ENCODE measurements at places on chromosomes 6 and 20.

DNA sequence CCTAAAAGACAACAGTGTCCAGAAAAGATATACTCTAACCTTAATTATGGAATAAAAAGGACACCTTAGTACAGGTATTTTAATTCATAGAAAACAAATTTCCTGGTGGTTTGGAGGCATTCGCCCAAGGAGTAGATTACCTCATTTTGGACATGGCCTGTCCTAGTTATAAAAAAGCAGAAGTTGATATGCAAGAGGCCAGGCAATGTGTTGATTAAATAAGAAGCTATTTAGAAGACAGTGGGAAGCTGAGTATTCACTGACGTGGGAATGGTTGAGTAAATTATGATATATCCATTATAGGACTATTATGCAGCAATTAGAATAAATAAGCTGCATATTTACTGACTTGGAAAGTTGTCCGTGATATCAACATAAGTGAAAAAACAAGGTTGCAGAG, 314.9 kb downstream of the ALDH8A1 start:
- no peak for DNase-seq

- DNase-seq, result no peak
Observed at GRCh38 chr6:146029573-146030184, 817 bp downstream of the GRM1 start.

GRCh38 chr6:39543095-39543494, 182.1 kb downstream of the KIF6 start:
- no peak for DNase-seq

- DNase-seq, result no peak
Observed at GRCh38 chr6:33404884-33405283, 5.9 kb upstream of the PHF1 start.

GRCh38 chr6:160035693-160036330, 66.9 kb downstream of the IGF2R start:
- DNase-seq, result no peak

DNA sequence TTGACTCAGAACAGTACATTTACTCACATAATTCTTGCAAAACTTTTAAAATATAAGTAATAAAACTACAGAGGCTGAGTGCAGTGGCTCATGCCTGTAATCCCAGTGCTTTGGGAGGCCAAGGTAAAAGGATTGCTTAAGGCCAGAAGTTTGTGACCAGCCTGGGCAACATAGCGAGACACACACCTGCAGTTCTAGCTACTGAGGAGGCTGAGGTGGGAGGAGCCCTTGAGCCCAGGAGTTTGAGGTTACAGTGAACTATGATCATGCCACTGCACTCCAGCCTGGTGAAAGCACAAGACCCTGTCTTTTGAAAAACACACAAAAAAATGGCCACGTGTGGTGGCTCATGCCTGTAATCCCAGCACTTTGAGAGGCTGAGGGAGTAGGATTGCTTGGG, 21.8 kb upstream of the MYO6 start:
- DNase-seq, result no peak

- no peak for DNase-seq
Observed at GRCh38 chr6:28720357-28721231, 194.9 kb downstream of the GPX5 start.

DNA sequence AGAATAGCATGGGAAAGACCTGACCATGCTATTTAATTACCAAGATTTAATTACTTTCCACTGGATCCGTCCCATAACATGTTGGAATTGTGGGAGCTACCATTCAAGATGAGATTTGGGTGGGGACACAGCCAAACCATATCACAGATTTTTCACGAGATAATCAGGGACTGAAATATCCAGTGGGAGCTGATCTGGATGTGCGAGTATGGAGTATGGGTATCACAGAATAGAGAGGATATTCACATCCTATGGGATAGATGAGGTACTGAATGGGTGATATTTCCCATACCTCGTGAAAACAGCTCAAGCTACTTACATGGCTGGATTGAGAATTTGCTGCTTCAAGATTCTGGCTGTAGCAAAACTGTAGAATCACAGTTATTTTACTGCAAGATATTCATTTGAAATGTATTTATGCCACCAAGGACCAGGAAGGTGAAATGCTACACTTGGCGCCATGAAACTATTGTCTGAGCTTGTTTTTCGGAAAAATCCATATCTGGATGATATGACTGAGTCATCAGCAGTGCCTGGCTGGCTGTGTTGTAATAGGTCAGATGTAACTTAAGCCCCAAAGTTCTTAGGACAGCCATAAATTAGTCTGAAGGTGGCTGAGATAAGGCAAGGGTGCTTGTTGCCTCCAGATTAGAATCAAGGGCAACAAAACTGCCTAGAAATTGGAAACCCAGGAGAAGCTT, 29.8 kb downstream of the KCNS1 start:
- no peak for DNase-seq

DNA sequence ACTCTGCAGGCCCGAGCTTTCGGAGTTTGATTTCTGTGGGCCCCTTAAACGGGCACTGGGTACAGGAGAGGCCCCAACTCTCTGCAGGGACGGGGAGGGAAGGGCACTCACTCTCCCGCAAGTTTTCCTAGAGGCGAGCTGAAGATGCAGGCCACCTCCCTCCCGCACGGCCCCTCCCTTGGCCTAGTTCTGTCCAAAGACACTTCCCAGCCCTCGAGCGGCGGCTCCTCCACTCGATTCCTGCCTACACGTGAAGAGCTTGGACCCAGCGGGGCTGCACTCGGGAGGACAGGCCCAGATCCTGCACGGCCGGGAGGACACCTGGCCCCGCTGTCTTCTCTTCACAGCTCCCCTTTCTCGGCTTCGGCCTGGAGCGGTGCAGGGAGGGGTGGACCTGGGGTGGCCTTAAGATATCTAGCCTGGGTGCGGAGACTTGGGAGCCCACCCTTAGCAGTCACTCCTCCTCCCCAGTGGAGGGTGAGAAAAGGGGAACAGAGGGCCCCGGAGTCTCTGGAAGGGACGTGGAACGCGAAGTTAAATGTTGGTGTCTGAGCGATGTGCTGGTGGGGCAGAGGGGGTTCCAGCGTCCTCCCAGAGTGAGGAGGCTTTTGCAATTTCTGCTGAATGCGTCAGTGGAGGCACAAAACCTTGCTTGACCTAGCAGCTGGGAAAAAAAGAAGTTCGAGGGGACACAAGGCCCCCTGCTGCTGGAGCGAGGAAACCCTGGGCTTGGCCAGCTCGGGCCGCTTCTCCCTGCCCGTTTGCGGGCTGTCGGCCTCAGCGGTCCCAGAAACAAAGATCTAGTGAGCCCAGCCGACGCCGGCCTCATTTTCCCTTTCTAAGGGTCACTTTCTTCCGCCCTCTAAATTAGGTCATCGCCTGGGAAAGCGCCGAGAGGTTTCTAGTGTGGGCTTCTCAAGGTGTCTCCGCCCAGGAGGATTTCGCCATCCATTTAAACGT, 4.9 kb downstream of the OLIG3 start:
- DNase-seq, result no peak

DNA sequence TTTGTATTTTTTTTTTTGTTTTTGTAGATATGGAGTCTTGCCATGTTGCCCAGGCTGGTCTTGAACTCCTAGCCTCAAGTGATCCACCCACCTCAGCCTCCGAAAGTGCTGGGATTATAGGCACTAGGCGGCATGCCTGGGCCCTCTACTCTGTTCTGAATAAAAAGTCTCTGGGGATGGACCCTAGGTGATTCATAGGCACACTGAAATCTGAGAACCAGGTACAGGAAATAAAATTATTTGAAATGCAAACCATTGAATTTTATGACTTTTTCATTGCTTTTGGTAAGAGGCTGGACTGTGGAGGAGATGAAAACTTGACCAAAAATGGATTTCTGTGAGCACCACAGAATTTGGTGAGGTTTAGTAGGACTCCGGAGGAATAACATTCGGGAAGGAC, 117.5 kb downstream of the PRIM2 start:
- no peak for DNase-seq

DNA sequence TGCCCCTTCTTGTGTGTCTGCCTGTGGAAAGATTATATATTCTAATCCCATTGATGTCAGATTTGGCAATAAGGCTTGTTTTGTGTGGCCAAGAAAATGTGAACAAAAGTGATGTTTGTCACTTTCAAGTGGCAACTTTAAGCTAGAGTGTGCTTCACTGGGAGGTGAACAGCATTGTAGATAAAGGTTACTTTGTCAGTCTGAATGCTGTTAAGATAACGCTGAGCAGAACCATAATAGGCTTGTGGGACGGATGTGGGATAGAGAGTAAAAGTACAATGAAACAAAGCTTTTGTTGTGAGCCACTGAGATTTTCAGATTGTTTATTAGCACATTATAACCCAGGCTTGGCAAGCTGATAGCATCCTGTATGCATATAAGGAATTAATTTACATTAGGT, 303.8 kb upstream of the MAN1A1 start:
- no peak for DNase-seq

All from NCI-H1436 treated with DMSO at 0.1 percent for 48 hours (cell line).